ENCODE measurements at places on chromosomes 7 and 10.

DNA sequence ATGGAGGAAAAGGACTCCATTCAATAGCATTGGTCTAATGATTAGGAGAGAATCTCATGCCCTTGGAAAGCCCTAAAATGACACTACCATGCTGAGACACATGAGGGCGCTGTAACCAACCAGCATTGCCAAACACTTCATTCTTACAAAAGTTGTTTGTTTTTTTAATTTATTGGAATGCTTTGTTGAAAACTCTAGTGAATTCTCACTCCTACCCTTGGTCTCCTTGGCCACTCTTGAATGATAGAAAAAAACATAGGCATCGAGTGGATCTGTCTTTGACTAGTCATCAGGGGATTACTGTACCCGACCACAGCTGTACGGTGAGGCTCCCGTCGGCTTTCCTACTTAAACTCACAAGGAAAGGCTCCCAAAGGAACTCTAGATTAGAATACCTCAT is 29.3 kb upstream of the ADD3 start:
- peak; percentile 62 for DNase-seq

DNA sequence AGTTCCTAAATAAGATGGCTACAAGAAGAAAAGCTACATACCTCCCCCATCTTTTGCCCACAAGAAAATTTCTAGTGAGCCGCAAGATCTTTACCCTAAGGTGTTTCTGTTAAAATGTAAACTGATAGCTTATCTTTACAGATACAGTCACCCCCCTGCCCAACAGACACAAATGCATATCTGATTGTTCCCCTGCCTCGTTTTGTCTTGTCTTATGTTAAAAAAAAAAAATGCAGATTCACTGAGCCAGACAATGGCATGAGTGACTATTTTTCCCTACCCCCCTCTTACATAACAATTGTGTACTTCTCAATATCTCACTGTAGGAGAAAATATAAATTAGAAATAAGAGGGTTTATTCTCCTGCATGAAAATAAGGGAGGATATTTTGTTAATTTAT is 8.5 kb downstream of the ZNF138 start:
- DNase-seq, result no peak

GRCh38 chr10:77592946-77593636 is 44.5 kb downstream of the KCNMA1 start:
- DNase-seq, result no peak

DNA sequence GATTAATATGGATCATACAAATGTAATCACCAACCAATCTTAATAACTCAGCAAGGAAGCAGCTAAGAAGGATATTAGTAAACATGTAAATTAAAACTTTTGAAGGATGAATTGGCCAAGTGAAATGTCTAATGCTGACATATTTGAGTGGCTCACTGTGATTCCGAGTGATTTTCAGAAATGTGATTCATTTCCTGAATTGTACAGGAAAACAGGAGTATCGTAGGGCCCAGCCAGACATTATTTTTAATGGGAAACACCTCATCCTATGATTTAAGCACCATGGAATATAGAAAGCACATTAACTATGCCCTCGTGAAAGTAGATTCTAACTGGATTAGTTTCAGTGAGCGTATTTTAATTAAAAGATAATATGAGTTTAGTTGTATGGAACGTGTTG is 82.3 kb downstream of the LHFPL3 start:
- no peak for DNase-seq

- DNase-seq, result no peak
These were observed 131.3 kb downstream of the INHBA start for GRCh38 chr7:41571573-41571972.

- DNase-seq, result no peak
These were observed 2.8 kb downstream of the RSBN1L start for GRCh38 chr7:77699056-77699455.

GRCh38 chr7:51233374-51233773 is 83.2 kb downstream of the COBL start:
- DNase-seq, result no peak

DNA sequence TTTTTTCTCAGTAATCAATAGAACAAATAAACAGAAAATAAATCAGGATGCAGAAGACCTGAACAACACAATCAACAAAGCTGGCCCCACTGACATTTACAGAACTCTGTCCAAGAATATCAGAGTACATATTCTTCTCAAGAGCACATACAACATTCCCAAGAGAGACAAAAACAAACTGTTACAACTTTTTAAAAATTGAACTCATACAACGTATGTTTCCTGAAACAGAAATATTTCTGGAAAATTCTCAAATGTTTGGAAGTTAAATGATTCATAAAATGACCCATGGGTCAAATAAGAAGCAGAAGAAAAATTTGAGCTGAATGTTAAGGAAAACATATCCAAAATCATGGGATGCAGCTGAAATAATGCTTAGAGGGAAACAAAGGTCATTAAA is 93.9 kb upstream of the VIPR2 start:
- DNase-seq, result no peak

GRCh38 chr10:2392145-2392812 is 655.0 kb upstream of the ADARB2 start:
- no peak for DNase-seq

DNA sequence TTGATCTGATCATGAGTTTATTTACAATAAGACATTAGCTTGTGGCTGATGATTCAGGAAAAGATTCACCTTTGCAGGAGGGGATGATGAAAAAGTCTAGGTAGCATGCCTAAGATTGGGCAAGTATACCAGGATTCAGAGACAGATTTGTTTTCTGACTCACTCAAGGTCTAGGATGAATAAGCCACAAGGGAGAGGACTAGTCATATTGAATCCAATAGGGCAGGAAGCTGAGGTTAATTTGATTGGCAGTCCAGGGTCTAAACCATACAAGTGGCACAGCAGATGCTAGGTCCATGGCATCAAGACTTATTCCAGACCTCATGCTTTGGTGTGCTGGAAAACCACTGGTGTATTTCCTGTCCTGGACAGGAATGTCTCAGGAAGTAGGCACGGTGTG is 1133.4 kb downstream of the XPNPEP1 start:
- DNase-seq, result no peak

- no peak for DNase-seq
These were observed 2.9 kb upstream of the TARP start for GRCh38 chr7:38276096-38276877.

DNA sequence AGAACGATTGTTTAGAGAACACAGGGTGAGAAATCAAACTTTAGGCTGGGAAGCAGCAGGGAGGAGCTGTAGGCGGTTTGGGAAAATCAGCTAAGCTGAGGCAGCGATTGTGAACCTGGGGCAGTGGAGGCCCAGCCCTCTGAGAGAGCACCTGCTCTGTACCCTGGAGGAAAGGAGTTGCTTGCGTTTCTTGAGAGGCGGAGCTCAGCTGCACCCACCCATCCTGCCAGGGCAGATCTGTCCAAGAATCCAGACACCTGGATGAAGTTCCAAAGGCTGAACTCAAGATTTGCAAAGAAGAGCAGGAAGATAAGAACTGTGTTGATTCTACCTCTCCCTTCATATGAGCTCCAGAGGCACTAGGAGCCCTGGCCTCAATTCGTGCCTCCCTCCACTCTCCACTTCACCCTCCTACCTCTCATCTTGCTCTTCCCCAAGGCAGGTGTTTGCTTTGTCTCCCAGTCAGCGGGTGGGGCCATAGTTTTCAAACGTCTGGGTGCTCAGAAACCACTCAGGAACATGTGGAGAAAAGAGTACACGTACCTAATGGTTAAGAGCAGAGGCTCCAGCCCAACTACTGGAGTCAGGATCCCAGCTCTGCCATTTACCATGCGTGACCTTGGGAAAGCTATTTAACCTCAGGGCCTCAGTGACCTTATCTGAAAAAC is 21.5 kb upstream of the TMEM213 start:
- DNase-seq, result no peak
